ENCODE measurements at places on chromosomes 3 and 15. TPM values are rescaled to one million over a fixed set of nuclear protein-coding genes. Genes with fewer than 3 reads are reported as not detected.

- no peak for DNase-seq
These were observed 226.3 kb downstream of the MCTP2 start for GRCh38 chr15:94457661-94458060.

GRCh38 chr3:42499478-42499871, 3.0 kb upstream of the VIPR1 start:
- peak; percentile 12 for DNase-seq

DNA sequence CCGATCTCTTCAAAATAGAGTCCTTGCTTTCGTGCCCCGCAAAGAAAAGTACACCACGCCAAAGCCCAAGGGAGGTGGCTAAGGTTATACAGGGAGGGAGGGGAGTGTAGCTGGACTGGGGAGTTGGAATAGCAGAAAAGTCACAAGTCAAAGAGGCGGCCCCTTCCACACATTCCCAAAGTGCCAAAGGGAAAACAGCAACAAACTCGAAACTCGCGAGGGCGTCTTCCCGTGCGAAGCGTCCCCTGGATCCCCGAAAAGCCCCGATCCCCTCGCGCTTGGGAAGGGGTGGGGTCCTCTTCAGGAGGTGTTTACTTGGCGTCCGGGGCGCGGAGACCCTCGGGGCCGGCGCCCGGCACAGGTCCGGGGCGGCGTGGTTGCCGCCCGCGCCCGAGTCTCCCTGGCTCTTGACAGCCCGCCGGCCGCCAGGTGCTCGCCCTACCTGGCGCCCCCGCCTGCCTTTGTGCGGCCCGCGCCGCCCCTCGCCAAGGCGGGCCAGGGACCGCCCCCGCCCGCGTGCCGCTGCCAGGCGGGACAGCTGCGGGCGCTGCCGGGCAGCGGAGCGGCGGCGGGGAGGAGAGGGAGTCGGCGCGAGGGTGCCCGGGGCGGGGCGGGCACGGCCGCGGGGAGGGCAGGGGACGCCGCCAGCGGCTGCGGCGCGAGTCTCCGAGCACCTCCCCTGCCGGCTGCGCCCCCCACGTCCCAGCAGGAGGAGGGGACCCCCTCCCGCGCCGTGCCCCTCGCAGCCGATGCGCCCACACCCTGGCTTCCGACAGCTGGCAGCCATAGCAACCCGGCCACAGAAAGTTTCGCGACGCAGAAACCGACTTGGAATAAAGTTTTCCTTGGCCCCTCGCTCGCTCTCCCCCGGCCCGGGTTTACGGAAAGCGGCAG, 966 bp downstream of the MYO1E start:
- DNase-seq: no peak

- no peak for DNase-seq
These were observed 52.4 kb downstream of the LHFPL4 start for GRCh38 chr3:9501226-9501625.

DNA sequence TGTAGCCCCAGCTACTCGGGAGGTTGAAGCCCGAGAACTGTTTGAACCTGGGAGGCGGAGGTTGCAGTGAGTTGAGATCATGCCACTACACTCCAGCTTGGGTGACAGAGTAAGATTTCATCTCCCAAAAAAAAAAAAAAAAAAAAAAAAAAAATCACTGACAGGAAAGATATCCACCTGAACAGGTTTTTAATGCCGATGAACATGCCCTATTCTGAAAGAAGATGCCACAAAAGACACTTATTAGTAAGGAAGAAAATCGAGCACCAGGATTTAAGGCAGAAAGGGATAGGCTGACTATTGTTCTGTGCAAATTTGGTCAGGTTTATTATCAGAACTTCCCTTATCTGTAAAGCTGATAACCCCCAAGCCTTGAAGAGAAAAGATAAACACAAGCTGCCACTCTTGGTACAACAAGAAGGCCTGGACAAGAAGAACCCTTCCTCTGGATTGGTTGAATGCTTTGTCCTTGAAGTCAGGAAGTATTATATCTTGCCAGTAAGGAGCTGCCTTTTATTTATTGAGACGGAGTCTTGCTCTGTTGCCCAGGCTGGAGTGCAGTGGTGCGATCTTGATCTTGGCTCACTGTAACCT, 2.7 kb upstream of the PARP16 start:
- DNase-seq: peak; percentile 58

DNA sequence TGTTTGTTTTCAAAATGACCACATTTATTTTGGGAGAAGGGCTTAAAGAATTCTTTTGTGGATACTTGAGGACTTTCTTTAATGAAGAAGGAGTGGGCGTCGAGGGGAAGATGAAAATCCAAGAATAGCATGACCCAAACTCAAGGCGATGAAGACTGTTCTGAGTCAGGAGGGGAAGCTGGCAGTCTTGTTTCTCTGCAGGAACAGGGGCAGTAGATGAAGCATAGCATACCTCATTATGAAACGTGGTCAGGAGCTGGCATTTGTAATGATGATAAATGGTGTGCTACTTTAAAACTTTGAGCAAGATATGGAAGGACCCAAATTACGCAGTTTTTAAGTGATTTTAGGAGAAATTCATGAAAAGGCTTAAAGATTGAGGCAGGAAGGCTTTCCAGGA, 549.0 kb downstream of the IGSF11 start:
- no peak for DNase-seq

- no peak for DNase-seq
These were observed 631.5 kb downstream of the PYDC2 start for GRCh38 chr3:192092388-192093005.

GRCh38 chr3:50515565-50516439, 12.4 kb upstream of the CACNA2D2 start:
- DNase-seq: peak; percentile 59

DNA sequence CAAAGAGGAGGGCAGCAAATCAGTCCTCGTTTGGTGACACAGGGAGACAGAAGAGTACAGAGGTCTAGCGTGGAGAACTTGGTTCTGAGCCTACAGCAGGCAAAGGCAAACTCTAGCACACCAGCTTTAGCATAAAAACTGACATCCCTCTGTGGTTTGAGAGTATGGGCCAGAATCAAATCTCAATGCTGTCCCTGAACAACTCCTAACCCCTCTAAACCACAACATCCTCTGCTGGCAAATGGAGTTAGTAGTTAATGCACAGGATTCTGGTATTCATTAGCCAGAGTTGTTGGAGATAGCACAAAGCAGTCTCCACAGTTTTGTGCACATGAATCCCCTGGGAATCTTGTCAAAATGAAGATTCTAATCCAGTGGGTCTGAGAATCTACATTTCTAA, 315.8 kb downstream of the NTRK3 start:
- no peak for DNase-seq

DNA sequence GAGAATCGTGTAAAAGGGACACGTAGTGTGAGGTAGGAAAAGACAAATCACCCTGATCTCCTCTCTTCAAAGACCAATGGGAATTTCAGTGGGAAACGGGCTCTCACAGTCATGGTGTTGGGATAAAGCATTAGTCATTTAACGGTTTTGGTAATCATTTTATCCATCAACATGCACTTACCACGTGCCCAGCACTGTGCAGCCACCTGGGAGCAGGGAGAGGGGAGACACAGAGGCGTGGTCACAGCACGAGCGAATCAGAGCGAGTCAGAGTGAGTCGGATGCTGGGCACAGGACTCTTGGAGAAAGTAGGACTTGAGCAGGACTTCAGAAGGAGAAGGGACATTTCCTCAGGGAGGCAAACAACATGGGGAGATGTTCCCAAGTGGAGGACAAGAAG, 130.8 kb downstream of the MINAR1 start:
- no peak for DNase-seq

- no peak for DNase-seq
These were observed 62.9 kb downstream of the STAC start for GRCh38 chr3:36443028-36443686.

GRCh38 chr3:30924763-30925162, 30.3 kb upstream of the GADL1 start:
- no peak for DNase-seq

DNA sequence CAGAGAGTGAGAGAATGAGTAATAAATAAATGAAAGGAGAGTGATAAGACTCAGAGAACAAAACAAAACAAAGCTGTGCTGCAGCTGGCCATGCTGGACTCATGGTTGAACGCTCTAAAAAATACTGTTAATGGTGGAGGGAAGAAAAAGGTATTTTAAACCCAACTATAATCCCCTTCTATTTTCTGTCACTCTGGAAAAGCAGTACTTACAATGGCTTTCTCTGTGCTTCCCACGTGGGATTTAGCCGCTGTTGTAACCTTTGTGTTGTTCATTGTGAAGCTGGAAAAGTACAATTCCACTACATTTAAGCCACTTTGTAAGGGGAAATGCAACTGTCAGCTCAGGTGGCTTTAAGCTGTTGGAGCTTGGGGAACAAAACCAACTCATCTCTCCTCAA, 917.7 kb downstream of the IGSF11 start:
- DNase-seq: no peak

DNA sequence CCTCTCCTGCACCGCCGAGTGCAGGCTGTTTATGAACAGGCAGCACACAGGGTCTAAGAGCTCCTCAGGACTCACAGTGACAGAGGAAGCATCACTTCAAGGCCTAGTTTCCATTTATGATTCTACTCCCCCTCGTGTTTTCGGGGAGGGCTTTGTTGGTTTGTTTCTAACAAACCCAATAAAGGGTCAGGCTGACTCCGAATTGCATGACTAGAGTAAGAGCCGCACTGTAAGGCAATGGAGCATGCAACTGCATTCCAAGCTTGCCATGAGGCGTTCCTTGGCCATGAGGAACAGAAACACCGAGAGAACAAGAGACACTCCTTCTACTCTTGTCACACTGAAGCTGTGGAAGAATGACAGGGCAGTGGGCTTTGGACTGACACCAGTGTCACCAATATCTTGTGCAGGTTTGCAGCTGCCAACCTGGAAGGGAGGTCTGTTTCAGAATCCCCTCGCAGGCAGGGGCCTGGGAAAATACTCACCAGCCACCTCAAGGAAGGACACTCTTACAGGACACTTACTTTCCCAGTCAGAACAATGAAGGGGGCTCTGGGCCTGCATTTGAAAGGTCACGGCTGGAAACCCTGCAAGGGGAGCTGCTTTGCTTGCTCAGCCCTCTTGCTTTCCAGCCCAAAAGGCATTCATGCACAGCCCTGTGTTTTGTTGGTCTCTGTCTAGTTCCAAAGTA, 96.8 kb downstream of the ADAMTS17 start:
- no peak for DNase-seq

DNA sequence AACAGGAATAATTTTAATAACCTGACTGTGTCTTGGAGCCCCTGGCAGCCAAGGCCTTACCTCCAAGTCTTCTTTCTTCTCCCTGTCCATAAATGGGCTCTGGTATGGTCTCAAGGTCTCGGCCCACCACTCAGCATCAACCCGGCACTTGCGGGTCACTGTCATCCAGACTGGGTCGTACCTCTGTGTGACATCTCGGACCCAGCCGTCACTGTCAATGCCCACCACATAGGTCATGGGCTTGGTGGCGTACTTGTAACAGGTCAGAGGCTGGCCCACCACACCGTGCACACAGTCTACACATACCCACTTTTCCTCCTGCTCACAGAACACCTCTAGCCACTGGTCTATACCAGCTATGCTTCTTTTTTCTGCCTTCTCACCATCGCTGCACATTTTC, 20.4 kb downstream of the XPC start:
- no peak for DNase-seq

GRCh38 chr3:67524046-67524445, 130.4 kb downstream of the SUCLG2 start:
- no peak for DNase-seq

- no peak for DNase-seq
These were observed 31.3 kb downstream of the ALCAM start for GRCh38 chr3:105397974-105398373.

DNA sequence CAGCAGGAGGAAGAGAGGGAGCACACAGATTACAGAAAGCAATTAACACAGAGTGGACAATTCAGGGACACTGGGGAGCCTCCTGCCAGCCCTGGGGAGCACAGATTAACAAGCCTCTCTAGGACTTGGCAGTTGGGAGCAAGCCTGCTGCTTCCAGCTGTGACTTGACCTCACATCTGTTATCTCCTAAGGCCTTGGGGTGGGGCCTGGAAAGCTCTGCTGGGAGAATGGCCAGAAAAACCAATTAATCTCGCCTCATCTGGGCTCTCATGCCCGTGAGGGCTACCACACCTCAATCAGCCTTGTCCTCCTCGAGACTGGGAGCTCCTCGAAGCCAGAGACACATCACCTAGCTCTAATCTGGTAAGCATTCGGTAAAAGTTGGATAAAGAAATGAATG, 39.1 kb downstream of the SEMA5B start:
- no peak for DNase-seq

DNA sequence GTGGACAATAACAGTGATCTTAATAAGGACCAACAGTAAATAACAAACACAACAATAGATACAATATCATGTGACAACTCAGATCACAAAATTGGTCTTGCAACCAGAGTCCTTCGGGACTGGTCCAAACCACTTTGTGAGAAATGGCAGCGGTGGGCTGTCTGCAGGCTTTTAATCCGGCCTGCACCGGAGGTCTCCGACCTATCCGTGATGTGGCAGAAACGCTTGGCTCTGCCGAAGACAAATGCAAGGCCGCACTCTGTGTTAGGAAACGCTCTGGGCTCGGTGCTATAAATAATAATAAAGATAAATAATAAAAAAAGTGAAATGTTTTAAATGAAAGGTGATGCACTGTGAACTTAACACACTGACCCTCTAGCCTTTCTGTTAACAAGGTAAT, 810.6 kb upstream of the NR2F2 start:
- DNase-seq: no peak

GRK7 gene
- total RNA-seq: not detected

LCMT2 gene
- 7.4 TPM for total RNA-seq

PLSCR5 gene
- not detected for total RNA-seq

DPPA4 gene
- total RNA-seq: not detected

NRROS gene
- 1.5 TPM for total RNA-seq

MYL3 gene
- 13.8 TPM for total RNA-seq

AGBL1 gene
- not detected for total RNA-seq

SHF gene
- 12.9 TPM for total RNA-seq

IGSF10 gene
- 2.6 TPM for total RNA-seq

GCNT3 gene
- 1.9 TPM for total RNA-seq

IGSF11 gene
- total RNA-seq: 0.37 TPM

NEK10 gene
- total RNA-seq: 0.39 TPM

CLDN1 gene
- 39.3 TPM for total RNA-seq

TICRR gene
- total RNA-seq: 24.1 TPM

CTDSPL2 gene
- total RNA-seq: 55.9 TPM

CADM2 gene
- not detected for total RNA-seq

All from Caco-2 (cell line).